Ecto neural progenitor cell (in vitro differentiated cells): ENCODE measurements at places on chromosomes 5 and 9.

DNA sequence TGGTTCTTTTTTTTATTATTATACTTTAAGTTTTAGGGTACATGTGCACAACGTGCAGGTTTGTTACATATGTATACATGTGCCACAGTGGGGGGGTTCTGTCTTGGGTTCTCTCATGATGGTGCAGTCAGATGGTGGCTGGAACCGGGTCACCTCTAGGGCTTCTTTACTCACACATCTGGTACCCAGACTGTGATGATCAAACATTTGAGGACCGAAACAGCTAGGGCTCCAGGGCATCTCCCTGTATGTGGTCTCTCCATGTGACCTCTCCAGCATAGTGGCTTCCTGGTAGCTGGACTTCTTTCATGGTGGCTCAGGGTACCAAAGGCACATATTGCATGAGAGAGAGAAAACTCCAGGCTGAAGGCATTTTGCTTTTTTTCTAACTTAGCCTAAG, 9.8 kb upstream of the CRHBP start:
- DNase-seq: no peak

GRCh38 chr9:92618633-92619225, 51.2 kb downstream of the IPPK start:
- no peak for DNase-seq

DNA sequence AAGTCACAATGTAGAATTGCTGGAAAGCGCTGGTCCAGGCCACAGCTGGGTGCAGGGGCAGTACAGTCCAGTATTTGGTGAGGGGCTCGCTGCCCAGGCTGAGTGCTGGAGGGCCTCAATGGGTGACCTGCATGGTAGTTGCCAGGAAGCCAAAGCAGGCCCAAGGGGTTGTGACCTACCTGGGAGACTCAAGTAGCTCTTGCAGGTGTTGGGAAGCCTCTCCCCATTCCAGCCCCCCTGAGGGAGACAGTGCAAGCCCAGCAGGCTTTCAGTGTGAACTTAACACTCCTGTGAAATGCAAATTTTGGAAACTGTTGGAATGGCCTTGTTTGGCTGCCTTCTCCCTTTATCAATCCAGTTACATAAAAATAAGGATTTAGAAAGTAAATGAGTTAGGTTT, 13.9 kb downstream of the KDM4C start:
- no peak for DNase-seq

GRCh38 chr5:13860146-13860545, 84.3 kb downstream of the DNAH5 start:
- DNase-seq: no peak

- DNase-seq: no peak
Observed at GRCh38 chr9:135165756-135166519, 78.5 kb downstream of the OLFM1 start.

- DNase-seq: no peak
Observed at GRCh38 chr5:57774439-57774838, 291.8 kb upstream of the ACTBL2 start.

DNA sequence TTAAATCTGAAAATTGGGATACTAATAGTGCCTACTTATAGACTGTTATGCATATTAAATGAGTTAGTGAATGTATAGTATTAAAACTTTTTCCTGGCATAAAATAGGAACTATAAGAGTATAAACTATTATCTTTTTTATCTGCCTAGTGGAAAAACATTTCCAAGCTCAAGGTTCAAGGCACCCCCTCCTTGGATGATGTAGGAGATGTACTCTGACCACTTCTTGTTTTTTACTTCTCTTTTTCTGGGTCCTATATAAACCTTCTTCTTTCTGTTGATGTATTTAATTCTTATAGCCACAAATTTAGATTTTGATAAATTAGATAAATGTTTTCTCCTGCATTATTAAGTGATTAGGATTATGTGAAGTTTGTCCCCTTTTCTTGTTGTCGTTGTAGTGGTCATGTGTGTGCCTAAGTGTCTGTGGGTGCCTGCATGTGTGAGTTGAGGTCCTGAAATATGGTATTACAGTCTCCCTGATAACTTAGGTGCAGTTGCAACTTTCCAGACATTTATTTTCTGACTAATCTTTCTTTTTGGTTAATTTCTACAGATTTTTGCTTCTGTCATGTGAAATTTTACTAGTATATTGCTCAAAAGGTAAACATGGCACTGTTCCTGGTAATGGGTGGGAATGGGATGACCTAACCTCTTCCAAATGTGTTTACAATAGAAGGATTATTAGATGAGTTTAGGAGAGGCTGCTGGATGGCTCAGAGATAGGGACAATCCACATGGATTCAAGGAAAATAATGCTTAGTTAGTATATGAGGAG, 160.8 kb upstream of the CDKN2B start:
- DNase-seq: no peak

DNA sequence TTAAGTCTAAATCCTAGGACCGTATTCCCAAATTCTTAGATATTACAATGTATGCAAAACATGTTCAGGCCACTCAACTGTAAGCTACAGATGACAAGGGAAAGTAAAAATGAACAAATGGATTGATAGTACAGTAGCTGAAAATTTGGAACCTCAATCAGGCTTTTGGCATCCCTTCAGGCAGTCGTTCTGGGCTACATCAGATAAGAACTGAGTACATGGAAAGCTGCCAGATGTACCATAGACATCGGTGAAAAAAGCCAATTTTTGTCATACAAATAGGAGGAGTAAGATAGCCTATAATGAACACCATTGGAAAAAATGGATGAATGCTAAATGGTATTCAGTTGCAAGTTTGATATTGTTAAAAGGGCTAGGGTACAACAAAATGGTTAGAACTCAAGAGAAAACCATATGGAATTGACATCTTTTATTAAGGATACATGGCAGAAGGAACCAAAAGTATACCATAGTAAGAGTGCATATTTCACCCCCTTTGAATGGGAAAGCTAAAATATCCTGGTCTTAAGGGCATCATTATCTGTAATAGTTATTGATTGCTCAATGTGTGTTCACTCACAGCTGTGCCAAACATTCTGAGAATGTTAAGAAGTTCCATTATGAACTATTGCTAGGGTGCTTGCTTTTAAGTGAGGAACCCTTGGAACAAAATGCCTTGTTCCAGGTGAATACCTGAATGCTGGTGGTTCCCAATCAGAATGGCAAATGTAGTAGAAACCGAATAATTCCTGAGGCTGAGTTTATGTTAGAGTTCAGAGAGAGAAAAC, 86.4 kb downstream of the NR3C1 start:
- DNase-seq: no peak
